ENCODE measurements at places on chromosomes 5 and 9.

GRCh38 chr9:121599872-121600585, 51.4 kb upstream of the DAB2IP start:
- no peak for DNase-seq

DNA sequence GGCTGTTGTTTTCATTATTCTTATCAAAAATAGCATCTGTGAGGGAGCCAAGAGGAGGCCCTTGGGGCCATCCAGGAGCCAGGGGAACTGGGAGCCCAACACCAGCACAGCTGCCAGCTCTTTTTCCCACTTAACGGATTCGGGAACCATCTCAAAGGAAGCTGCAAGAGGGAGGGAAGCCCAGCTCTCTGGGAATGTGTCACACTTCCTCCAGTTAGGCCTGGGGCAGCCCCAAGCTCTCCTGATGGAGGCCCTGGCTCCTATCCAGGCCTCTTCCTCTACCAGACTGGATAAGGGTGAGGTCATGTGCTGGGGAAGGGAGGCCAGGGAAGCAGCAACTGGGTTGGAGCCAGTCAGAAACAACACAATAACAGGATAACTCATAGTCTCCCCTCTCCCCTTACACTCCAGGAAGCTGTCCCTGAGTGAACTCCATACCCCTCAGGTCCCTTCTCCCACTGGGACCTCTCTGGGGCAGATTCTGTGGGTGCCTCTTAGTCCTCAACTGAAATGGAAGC, 12.7 kb downstream of the CSF2 start:
- no peak for DNase-seq

DNA sequence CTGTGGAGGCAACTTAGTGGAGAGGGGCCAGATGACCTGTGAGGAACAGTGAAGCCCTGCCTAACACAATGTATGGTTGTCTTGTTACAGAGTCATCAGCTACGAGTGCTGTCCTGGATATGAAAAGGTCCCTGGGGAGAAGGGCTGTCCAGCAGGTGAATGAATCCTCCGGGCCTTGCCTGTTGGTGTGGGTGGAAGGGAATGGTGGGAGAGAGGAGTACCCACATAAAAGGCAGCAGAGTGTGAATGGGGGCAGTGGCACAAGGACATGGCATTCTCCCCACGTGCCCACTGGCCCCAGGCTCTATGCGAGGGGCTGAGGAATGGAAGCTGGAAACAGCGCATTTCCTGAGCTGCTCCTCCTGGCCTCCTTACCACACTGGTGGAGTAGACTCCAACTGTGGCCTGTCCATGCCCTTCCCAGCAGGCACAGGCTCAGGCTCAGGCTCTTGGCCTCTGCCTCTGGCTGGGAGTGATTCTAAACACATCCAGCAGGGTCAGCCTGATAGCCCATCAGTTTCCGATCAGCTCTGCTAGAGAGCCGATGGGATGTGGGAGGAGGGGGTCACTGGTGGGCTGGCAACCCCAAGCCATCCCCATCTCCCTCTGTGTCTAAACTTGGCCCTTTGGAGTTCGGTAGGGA, 15.3 kb downstream of the TGFBI start:
- no peak for DNase-seq

DNA sequence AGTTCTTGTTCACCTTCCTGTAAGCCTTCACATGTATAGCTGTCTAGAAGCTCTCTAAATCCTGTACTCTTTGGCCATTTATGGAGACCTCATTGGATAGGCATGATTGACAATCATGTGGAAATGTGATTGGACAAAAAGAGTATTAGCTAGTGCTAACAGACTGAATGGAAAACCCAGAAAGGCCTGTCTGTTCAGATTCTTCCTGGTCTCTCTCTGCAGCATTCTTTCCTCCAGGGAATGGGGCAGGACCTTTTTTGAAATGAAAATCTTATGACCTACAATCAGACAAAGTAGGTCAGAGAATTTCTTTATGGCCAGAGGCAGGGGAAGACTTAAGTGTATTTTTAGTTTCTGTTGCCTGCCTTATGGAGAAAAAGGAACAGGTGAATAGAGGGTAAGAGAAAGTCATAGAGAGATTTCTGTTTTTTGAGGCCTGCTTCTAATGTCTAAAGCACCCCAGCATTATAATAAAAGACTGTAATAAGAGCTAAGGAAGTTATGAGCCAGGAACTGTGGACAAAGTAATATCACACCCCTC, 152.4 kb upstream of the CCDC152 start:
- DNase-seq, result no peak

DNA sequence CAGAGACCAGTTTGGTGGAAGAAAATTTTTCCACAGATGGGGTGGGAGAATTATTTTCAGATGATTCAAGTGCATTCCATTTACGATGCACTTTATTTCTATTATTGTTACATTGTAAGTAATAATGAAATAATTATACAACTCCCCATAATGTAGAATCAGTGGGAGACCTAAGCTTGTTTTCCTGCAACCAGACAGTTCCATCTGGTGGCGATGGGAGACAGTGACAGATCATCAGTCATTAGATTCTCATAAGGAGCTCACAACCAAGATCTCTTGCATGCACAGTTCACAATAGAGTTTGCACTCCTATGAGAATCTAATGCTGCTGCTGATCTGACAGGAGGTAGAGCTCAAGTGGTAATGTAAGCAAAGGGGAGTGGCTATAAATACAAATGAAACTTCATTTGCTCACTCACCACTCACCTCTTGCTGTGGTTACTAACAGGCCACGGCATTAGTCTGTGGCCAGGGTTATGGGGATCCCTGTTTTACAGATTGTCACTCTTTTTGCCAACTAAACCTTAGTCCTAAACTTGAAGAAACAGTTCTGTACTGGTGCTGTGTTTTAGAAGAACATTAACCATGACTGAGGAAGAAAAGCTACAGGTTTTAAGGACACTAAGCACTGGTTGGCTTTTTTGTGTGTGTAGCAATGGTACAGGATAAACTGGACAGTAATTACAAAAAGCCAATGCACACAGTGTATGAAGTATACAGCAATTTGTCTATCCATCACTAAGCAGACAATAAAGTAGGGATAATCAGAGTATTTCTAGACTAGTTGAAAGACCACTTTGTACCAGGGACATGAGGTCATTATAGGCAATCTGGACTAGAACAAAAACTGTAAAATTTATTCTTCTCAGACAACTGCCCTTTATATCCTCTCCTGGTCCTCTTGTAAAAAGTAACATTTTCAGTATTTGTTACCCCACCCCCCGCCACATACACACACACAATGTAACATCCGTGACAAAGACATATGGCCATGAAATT, 9.9 kb downstream of the TMEM232 start:
- DNase-seq, result no peak

- no peak for DNase-seq
These were observed 63.5 kb upstream of the HAND1 start for GRCh38 chr5:154541553-154541952.

DNA sequence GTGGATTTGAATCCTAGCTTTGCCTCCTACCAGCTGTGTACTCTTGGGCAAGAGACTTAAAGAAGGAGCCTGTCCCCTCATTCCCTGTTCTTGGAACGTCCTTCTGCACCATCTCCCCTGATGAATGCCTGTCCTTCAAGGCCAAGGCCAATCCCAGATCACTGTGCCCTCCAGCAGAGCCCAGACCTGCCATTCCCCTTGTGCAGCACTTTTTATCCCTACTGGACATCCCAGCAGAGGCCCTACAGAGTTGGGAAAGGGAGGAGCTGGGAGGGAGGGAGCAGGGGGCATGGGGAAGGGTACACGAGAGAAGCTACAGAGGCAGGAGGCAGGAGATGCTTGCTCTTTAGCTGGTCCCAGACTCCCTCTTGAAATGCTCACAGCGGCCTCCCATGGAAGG, 223.9 kb downstream of the PBX3 start:
- no peak for DNase-seq

DNA sequence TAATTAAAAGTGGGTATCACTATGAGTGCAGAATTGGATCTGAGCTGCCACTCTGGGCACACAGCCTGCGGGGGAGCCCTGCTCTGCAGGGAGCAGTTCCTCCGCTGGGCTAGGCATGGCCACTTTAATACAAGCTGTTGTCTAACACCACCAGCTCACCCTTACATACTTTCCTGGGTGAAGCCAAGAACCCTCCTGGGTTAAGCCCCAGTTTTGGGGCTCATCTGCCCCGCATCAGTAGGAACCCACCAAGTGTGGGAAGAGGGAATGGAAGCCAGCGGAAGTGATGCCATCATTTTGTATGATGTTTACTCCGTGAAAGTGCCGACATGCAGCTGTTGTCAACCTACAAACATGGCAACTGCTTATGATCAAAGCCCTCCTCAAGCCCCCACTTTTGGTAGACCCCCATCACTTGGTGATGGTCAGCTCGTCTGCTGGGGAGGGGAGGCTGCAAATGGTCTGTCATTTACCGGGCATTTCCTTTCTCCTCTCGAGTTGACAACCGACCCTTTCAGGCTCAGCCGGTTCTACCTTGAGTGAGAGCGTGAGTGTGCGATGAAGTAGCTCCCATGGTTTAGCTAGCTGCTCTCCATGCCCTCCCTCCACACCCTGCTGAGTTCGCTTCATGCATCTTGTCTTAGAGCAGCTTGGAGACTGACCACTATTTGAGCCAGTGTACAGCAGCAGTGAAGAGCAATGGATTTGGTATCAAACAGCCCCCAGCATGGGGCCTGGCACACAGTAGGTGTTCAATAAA, 95.3 kb upstream of the IER5L start:
- no peak for DNase-seq

DNA sequence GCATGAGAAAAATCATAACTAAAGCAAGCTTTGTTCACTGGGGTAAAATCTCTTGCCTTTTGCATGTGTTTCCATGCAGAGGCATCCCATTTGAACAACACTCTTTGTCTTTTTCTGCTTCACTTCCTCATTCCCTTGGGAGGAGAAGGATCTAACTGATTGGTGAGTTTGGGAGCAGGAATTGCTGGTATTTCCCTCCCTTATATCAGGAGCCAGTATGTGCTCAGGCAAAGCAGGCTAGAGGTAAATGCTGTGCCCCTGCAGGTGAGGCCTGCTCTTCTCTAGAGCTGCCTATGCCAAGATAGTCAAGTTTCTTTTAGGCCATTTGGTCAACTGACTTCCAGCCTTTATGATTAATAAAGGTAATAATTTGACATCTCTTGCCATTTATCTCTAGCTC, 179.9 kb downstream of the COX7C start:
- DNase-seq, result no peak

DNA sequence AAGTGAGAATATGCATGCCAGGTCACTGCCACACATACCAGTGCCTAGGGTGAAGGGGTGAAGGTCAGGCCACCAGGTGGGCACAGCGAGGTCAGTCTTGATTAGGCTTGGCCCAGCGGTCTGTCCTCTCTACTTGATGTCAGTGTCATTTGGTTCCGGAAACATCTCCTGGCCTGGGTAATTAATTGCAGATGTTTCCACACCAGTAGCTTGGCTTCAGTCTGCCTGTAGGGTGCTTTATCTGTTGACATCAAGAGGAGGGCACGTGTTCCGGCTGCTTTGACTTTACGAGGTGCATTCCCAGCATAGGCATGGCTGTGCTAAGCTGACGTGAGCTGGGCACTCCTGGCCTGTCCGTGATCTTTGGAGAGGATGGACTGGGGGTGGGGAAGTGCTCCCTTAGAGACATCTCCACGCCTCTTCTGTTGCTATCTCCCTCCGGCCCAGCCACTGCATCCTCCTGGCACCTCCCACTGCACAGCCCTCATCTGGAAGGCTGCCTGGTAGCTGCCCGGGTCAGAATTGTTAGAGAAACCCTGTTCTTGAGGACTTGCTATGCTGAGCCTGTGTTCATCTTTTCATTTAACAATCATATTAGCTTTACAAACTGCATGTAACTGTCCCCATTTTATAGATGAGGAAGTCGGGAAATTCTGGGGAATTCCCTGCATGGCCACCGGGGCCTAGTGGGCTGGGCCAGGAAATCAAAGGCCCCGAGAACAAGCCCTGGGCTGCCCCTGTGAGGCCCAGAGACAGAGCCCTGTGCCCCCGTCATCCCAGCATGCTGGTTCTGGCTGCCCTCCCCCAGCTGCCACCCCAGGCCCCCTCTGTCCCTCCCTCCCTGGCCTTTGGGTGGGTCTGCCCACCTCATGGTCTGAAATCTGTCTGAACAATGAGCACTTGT, 29.1 kb downstream of the JADE2 start:
- no peak for DNase-seq
